Activated CD8-positive, alpha-beta memory T cell treated with anti-CD3 and anti-CD28 coated beads for 1 hour (primary cell): ENCODE measurements at places on chromosomes 16 and 17.

- peak; percentile 17 for DNase-seq
Observed at GRCh38 chr17:16352667-16353316, 477 bp downstream of the CENPV start.

DNA sequence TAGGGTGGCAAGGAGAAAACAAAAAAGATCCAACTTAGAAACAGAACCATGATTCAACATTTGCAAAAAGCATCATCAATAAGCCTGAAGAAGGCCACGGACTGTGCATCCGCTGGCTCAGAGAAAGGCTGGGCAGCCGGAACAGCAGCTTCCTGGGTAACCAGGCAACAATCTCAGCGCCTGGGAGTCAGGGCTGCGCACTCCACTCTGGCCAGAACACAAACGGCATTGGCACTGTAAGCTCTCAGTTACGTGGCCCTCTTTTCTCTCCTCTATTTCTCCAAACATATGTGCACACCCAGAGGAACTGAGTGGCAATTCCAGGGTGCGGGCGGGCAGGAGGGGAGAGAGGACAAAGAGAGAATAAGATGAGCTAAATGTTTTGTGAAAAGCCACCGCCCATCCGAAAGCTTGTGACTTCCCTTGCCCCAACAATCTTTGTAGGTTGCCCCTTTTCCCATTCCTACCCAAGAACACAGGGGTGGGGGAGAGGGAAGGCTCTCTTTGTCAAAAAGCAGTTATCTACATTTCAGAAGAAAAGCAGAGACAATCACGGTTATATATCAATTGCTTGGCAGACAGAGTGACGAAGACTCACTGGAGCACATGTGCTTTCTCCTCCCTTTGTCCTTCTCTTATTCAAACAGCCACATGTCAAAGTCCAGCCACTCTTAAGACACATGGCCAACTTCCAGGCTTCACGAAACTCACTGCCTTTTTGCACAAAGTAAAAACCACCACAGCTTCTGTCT lies 6.6 kb upstream of the GHDC start:
- DNase-seq = no peak

- DNase-seq = no peak
Observed at GRCh38 chr17:5976251-5976650, 93.9 kb upstream of the WSCD1 start.

GRCh38 chr16:79838496-79839259 lies 238.1 kb upstream of the MAF start:
- DNase-seq = no peak

DNA sequence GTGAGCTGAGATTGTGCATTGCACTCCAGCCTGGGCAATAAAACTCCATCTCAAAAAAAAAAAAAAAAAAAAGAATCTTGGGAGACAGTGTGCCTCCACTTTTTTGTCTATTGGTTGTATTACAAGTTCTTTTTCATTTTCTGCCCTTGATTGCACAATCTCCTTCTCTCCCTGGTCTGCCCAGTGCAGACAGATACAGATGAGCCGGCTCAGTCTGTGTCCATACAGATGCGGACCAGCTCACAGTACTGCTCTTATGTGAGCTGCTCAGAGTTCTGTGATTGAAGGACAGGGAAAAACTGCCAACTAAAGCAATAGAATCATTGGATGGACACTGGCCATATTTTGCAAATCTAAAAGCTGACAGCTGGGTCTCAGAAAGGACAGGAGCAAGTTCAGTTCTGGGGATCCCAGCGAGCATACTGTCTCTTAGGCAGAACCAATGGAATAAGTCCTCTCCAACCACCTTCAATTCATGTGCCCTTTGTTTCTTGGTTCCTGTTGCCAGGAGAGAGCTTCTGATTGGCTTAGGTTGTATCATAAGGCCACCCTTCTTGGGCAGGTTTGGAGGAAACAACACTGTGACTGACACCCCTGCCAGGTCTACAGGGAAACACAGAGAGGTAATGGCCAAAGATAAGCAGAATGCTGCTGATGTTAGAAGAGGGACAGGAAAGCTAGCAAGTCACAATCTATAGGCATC lies 495.6 kb upstream of the HSBP1 start:
- no peak for DNase-seq

GRCh38 chr17:50570032-50570431 lies 9.5 kb downstream of the CACNA1G start:
- DNase-seq = no peak

DNA sequence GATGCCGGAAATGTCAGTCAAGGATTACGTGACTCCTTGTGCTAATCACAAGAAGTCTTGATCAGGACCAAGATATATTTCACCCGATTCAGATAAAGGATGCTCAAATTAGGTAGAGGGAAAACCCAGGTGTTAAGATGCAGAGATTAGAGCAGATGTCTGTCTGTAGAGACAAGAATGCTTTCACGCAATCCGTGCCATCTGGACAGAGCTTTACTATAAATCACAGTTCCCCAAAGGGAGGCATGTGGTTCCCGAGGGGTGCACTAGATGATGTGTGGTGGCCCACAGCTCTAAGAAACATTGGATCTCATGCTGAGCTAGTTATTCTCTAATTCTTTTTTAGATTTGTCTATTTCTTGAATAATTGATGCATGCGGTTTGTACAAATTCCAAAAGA lies 9.8 kb upstream of the MAP3K14 start:
- no peak for DNase-seq

- peak; percentile 71 for DNase-seq
Observed at GRCh38 chr16:89115216-89115861, 21.7 kb downstream of the ACSF3 start.

- no peak for DNase-seq
Observed at GRCh38 chr16:76294396-76295214, 17.4 kb downstream of the CNTNAP4 start.

DNA sequence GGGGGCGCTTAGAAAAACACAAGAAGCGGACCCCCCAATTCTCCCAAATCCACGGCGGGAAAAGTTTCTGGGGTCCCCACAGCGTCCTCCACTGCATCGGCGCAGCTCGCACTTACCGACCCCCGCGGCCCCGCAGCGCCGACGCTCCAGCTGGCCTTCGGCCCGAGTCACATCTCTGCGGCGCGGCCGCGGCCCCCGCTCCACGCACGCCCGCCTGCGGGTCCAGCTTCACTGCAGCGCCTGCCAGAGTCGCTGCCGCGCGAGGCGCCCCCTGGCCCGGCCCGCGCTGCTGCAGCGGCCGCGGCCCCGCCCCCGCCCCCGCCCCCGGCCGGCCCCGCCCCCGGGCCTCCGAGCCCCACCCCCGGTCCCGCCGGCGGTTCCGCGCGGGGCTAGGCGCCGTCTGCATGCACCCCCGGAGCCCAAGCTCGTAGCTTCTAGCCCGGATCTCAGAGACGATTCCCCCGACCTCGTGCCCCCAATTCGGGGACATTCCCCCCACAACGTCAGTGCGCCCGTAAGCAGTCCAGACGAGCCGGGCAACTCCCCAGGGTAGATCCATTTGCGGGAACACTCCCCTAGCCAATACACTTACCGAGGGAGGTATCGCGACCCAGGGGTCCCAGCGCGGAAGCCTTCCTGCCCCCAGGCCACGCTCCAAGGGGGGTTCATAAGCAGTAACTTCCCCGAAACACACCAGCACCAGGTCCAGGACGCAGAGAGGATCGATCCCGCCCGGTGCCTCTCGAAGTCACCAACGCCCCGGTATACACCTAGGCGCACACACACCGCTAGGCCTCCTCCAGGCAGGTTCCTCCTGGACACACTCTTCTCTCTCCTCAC lies at the start of gene GPRC5B:
Gene GPRC5B (minus strand): TSS at position 238 of the 840 bp plus-strand sequence. CDS start 12,003 bp downstream, outside the sequence.
- DNase-seq = peak; percentile 27

DNA sequence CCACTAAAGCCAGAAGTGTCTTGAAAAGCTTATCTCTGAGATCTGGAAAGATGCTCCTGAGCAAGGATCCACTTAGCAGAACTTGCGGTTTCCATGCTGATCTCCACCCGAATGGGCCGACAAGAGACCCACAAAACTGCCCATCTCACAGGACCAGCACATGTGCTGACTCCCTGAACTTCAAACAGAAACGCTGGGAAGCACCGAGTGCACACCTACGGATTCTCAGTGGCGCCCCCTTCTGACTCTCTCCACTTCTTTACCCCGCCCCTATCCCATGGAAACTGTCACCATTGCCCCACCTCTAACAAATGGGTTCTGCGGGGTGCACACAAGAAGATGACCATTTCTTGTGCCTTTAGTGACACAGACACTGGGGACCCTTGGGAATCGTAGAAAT lies 21.4 kb downstream of the CDRT4 start:
- DNase-seq = no peak

DNA sequence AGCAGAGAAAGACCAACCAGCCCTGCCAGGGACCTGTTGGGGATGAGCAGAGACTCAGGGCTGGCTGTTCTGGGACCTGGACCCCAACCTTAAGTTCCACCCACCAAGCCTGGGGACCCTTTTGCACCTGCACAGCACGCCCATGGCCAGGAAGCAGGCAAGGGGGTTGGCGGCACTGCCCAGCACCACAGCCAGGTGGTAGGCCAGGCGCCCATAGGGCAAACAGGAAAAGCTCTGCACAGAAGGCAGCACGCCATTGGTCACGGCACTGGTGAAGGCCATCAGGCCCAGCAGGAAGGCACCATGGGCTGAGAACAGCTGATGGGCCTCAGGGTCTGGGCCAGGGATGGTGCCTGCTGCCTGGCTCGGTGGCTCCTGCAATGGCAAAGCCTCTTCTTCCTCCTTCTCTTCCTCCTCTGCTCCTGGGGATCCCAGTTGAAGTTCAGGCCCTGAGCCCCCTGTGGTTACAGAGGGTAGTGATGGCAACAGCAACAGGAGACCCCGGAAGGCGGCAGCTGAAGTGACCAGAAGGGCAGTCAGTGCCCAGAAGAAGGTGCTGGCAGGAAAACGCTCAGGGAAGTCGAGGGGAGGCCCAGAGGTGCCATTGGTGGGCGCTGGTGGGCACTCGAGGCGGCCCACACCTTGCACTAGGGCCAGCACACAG lies 1.7 kb downstream of the SLC52A1 start:
- DNase-seq = no peak

DNA sequence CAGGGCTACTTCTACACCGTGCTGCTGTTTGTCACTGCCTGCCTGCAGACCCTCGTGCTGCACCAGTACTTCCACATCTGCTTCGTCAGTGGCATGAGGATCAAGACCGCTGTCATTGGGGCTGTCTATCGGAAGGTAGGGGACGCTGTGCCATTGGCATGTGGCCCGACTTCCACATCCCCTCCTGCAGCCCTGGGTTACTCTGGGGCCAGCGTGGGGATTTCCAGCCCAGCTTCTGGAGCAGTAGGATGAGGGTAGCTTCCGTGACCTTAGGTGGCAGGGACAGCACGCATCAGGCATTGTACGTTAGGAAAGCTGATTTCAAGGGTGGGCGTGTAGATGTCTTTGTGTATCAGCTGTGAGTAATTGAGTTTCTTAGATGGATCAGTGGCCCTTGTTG lies 96.5 kb downstream of the ABCC1 start:
- no peak for DNase-seq

- DNase-seq = peak; percentile 5
Observed at GRCh38 chr16:5615868-5616642, 518.5 kb upstream of the EEF2KMT start.

DNA sequence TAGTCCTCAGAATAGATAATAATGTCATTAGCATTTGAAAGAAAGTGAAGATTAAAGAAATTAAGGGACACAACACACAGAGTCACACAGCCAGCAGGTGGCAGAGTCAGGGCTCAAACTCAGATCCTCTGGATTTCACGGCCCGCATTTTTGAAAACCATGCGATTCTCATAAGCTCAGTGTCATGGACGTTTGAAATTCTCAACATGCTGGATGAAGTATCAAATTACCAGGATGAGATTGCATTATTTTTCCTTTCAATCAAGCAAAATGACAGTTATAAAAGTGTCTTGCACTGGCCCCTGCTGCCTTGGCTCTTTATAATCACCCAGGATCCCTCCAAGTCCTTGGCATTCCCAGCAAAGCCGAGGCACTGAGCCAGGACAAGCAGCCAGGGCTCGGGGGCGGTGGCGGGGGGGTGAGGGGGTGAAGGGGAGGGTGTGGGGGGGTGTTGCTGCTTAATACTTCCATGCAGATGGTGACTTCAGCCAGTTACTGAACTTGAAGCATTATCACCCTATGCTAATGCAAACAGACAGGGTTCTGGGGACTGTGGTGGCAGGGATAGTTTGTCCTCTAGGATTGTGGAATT lies 6.6 kb upstream of the BMERB1 start:
- DNase-seq = no peak

GRCh38 chr17:8253801-8254200 lies 4.7 kb downstream of the PFAS start:
- DNase-seq = no peak
